Smooth muscle cell of trachea (primary cell): ENCODE measurements at places on chromosomes 12 and 14. TPM values are rescaled to one million over a fixed set of nuclear protein-coding genes. Genes with fewer than 3 reads are reported as not detected.

The LBHD2 gene
- not detected in 2 replicates for total RNA-seq

The BCL11B gene
- total RNA-seq, result under 0.01 TPM in 1 of 2 replicates, not detected in the other

The L3HYPDH gene
- total RNA-seq, result 55.1 and 57.9 TPM in 2 replicates

The CRACR2A gene
- total RNA-seq, result 13.1 and 15.0 TPM in 2 replicates

The RHEBL1 gene
- 0.15 TPM in 1 of 2 replicates, not detected in the other for total RNA-seq

The PTGER2 gene
- 26.3 and 34.5 TPM in 2 replicates for total RNA-seq

The RPGRIP1 gene
- not detected in 2 replicates for total RNA-seq

The GPR84 gene
- total RNA-seq, result not detected in 2 replicates

The GSC gene
- total RNA-seq, result 0.33 TPM in 1 of 2 replicates, not detected in the other

The NKX2-1 gene
- total RNA-seq, result not detected in 2 replicates

The PTCSC3 gene
- not detected in 2 replicates for total RNA-seq

The DLGAP5 gene
- total RNA-seq, result 2.3 and 66.5 TPM in 2 replicates

The NOS1 gene
- not detected in 2 replicates for total RNA-seq

The ACOT6 gene
- total RNA-seq, result not detected in 2 replicates

The TBPL2 gene
- not detected in 2 replicates for total RNA-seq

The RERG gene
- total RNA-seq, result not detected in 2 replicates

The MSI1 gene
- not detected in 2 replicates for total RNA-seq

The FRS2 gene
- 51.6 and 56.9 TPM in 2 replicates for total RNA-seq

The C12orf50 gene
- total RNA-seq, result 0.17 TPM in 1 of 2 replicates, not detected in the other

The SOX5 gene
- 7.9 and 13.4 TPM in 2 replicates for total RNA-seq

The KRT78 gene
- total RNA-seq, result not detected in 2 replicates

The OAS1 gene
- 0.87 and 2.0 TPM in 2 replicates for total RNA-seq

The BCAT1 gene
- total RNA-seq, result 217 and 250 TPM in 2 replicates

The EGLN3 gene
- 0.29 and 0.83 TPM in 2 replicates for total RNA-seq

The CLEC4C gene
- total RNA-seq, result not detected in 2 replicates

The FCF1 gene
- total RNA-seq, result 30.6 and 58.2 TPM in 2 replicates

The KRT79 gene
- total RNA-seq, result not detected in 2 replicates

The AMHR2 gene
- total RNA-seq, result not detected in 2 replicates

The METTL1 gene
- 3.6 and 6.3 TPM in 2 replicates for total RNA-seq

The SDR9C7 gene
- 0.15 TPM in 1 of 2 replicates, not detected in the other for total RNA-seq

The GNB3 gene
- 1.7 and 2.9 TPM in 2 replicates for total RNA-seq

The TMEM117 gene
- total RNA-seq, result 9.3 and 10.0 TPM in 2 replicates

The OTUB2 gene
- total RNA-seq, result 1.7 and 2.8 TPM in 2 replicates
